Activated naive CD4-positive, alpha-beta T cell treated with anti-CD3 and anti-CD28 coated beads, Interleukin-2, amount 50 U/mL, for 16 hours (primary cell): ENCODE measurements at places on chromosomes 16 and 17.

GRCh38 chr17:49523706-49524472 is 28.8 kb downstream of the NGFR start:
- peak; percentile 52 for DNase-seq

- no peak for DNase-seq
Measured at GRCh38 chr16:1182950-1183907, 30.3 kb downstream of the CACNA1H start.

DNA sequence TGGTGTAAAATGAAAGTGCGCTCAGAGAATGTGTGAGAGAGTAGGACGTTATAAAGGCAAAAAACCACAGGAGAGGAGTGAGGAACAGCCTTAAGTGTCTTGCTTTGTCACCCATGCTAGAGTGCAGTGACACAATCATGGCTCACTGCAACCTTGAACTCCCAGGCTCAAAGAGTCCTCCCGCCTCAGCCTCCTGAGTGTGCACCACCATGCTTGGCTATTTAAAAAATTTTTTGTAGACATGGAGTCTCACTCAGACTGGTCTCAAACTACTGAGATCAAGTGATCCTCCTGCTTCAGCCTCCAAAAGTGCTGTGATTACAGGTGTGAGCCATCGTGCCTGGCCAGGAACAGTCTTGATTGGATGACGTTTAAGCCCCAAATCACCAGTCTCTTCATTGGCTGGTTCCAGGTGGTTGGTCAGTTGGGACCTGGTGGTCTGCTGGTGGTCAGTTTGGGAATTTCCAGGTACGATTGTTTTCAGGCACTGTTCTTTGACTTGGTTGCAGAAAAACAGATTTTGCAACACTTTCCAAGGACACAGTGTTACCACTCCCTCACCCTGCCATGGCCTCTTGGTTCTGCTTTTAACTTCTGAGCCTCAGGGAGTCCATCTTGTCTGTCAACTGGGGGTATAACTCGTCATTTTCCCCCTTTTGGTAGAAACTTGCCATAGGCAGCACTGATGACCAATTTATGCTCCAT is 21.2 kb downstream of the DHODH start:
- no peak for DNase-seq

DNA sequence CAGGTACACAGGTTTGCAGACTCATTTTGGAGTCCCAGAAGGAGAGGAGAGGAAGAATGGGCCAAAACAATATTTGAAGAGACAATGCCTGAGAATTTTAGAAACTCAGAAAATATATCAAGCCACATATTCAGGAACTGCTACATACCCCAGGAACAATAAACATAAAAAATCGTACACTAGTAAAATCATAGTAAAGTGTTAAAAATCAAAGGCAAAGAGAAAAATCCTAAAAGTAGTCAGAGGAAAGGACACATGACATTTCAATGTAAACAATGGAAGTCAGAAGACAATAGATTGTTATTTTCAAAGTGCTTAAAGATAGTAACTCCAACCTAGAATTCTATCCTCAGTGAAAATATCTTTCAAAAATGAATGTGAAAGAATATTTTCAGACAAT is 28.5 kb upstream of the NACA2 start:
- no peak for DNase-seq

DNA sequence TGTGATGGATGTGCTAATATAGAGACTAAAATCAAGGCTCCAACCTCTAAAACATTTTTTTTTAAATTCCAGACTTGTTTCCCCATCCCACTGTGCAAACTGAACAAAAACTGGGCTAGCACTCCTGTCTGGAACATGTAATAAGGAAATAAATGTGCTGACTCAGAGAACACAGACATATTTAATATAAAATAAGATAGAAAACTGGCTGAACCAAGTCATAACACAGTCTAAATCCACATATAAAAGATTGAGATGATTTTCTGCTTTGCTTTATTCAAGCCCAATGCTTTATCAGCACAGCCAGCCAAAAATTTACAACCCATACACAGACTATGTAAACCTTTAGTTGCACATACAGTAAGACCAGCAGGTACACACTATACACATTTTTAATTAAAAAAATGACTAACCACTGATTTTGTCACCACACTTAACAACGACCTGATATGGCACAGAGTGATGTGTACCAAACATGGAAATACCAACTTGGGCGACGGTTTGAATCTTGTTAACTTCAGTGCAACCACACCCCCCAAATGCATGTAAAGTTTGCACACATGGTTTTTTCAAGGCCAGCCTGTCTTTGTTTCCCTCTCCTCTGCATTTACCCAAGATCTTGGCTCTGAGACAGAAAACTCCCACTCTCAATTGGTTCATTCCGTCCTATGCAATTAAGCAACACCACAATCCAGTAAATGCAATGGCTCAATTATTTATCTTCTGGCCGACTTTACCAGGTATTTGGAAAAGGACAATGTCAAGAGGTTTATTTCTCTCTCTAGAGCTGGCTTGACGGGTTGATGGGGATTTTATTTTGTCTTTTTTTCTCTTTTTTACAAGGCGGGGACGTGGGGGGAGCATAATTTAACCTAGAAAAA is 1.2 kb downstream of the STAT3 start:
- no peak for DNase-seq
